GM18507 (cell line): ENCODE measurements at places on chromosomes 1 and 21.

GRCh38 chr1:164803366-164803765 is 244.4 kb downstream of the PBX1 start:
- DNase-seq, result no peak

- DNase-seq, result no peak
These were observed 1.5 kb downstream of the CD2 start for GRCh38 chr1:116755681-116756080.

- DNase-seq, result no peak
These were observed 17.0 kb downstream of the TRAF5 start for GRCh38 chr1:211343607-211344006.

- DNase-seq, result no peak
These were observed 188.3 kb upstream of the ARHGEF16 start for GRCh38 chr1:3265835-3266805.

- DNase-seq, result no peak
These were observed 159.8 kb downstream of the ZNF326 start for GRCh38 chr1:90154711-90155110.

DNA sequence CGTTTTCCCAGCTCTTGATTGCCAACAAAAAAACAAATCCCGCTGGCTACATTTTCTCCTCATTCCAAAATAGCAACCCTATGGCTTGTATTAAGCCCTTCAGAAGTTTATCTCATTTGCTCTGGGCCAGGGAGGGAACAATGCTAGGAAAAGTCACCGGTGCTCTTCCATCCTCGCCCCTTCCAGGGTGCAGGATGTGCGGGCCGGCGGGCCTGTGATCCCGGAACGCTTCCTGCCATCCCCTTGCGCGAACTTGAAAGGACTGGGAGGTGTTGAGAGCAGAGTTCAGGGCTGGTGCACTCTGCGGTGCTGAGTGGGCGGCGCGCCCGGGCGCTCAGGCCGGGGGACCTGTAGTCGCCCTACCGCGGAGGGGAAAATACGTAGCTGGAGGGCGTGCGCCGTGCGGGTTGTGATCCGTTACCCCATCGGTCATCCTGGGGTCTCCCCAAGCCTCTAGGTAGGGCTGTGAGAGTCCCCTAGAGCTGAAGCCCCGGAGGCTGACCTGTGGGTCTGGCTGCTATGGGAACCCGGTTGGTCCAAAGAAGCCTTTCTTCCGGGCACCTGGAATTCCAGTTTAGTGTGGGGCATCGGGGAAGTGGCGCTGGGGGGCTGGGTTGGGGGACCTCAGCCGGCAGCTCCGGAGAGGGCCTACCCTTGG is 13.1 kb downstream of the NR5A2 start:
- DNase-seq, result no peak

GRCh38 chr21:37337831-37338230 is 28.7 kb upstream of the DYRK1A start:
- no peak for DNase-seq

- no peak for DNase-seq
These were observed 78.4 kb upstream of the ZBTB40 start for GRCh38 chr1:22373252-22373651.

DNA sequence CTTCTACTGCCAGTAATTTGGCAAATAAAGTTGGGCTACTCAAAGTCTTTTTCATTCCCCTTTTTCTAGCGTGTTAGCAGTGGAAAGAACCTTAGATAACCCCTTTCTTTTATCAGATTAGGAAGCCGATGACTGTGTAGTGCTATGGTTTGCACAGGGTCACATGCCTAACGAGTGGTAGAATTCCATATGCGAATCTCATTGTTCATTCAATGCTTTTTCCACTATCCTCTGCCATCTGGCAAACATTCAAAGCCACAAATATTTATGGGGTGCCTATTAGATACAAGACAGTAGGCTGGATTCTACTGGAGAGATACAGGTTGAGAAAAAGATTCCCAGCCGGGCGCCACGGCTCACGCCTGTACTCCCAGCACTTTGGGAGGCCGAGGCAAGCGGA is 14.9 kb upstream of the IER5 start:
- no peak for DNase-seq

DNA sequence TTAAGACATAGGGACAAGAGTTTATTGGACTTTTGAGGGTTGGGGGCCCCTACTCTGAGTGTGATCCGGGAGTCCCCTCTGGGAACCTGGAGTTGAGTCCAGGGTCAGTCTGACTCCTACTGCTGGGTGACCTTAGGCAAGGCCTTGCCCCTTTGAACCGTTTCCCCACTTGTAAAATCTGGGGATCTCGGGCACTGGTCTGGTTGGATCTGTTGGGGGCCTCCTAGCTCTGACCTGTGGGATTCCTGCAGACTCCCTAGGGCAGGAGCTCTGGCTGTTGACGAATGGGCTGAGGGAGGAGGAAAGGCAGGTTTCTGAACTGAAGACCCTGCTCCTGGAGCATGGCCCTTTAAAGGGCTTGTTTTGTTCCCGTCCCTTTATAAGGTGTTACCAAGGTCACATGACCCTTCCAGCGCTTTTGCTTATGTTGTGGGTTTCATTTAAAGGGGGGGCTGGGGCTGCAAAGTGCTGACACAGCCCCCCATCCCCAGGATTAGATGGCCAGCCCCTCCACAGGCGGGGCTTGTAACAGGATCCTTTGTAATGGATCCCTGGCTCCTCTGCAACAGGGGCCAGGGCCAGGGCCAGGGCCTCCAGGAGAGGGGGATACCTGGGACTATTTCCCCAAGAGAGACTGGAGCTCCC is 50.7 kb downstream of the YARS1 start:
- DNase-seq, result no peak

- no peak for DNase-seq
These were observed 3.8 kb upstream of the ZNF692 start for GRCh38 chr1:248862695-248862997.

DNA sequence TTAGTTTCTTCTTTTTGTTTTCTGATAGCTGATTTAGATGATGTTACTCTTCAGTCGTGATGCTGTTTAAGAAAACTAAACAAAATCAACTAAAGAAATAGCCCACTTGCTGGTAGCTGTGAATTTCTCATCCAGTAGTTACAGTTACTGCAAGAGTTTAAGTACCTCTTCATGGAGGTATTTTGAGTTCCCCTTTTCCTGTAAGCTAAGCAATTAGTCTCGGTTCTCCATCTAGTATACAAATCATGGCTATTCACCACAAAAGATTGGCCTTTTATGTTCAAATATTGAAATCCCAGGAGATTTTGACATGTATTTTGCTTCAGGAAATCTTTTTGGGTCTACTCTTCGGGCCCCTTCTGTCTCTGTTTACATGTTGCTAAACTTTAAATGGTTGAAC is 31.1 kb downstream of the HUNK start:
- DNase-seq, result no peak
